ENCODE measurements at places on chromosomes 12 and 14.

GRCh38 chr12:129902371-129903091, 1.3 kb downstream of the TMEM132D start:
- no peak for DNase-seq

- no peak for DNase-seq
Measured at GRCh38 chr14:41859336-41859735, 252.7 kb downstream of the LRFN5 start.

- no peak for DNase-seq
Measured at GRCh38 chr12:25574761-25575160, 21.7 kb upstream of the LMNTD1 start.

- no peak for DNase-seq
Measured at GRCh38 chr12:10867381-10867780, 16.7 kb downstream of the PRH1 start.

- DNase-seq = no peak
Measured at GRCh38 chr12:33586576-33586975, 147.0 kb upstream of the SYT10 start.

GRCh38 chr12:83954071-83954789, 958.4 kb downstream of the SLC6A15 start:
- DNase-seq = no peak

DNA sequence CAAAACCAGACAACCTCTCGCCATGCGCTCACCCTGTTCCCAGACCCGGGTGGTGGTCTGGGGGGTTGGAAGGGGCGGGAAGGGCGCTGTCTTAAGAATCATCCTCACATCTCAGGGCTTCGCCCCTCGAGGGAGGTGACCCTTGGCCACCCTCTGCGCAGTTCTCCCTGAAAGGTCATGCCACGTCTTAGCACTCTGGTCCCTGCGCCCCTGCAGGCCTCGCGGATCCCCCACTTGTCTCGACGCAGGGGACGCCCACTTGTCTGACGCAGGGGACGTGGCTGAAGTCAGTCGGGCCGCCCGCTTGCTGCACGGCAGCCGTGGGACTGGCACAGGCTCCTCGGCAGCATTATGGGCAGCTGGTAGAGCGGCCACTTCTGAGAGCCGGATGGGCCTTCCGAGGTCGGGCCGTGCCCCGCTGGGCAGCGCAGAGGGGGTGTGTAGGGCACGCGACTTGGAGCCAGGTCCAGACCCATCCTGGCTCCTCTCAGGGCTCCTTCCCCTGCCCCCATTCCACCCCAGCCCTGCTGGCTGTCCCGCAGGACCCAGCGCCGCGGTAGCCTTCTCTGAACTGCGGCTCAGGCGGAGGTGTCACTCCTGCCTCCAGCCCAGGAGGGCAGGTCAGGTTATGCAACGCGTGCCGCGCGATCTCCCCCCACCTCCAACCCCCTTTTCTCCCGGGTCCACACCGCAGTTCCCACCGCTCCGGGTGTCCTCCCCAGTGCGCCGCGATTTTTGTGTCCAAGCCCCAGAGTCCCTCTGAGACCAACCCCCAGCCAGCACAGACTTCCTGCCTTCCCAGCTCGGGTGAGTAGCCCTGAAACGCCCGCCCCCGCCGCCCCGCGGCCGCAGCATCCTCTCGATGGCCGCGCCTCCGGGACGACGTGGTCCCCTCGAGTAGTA, 40.9 kb upstream of the CAPRIN2 start:
- DNase-seq = peak; percentile 28

All from activated T-cell treated with anti-CD3 and anti-CD28 coated beads for 24 hours (primary cell).